ENCODE measurements at places on chromosomes 3 and 15. TPM values are rescaled to one million over a fixed set of nuclear protein-coding genes. Genes with fewer than 3 reads are reported as not detected.

The PPP1R14D gene
- total RNA-seq: not detected

The CD200 gene
- 67.0 TPM for total RNA-seq

The ROPN1 gene
- total RNA-seq: not detected

The PTH1R gene
- total RNA-seq: 0.34 TPM

The ARHGEF26 gene
- 19.3 TPM for total RNA-seq

The GRAMD1C gene
- 2.4 TPM for total RNA-seq

The HEG1 gene
- total RNA-seq: 33.8 TPM

The ZNF35 gene
- 24.5 TPM for total RNA-seq

The MYEF2 gene
- total RNA-seq: 110 TPM

The SPSB4 gene
- 35.1 TPM for total RNA-seq

The PCOLCE2 gene
- 6.3 TPM for total RNA-seq

The CCK gene
- not detected for total RNA-seq

The SHC4 gene
- 4.9 TPM for total RNA-seq

The ABHD17C gene
- total RNA-seq: 23.5 TPM

The VIPR1 gene
- total RNA-seq: not detected

The GOLGA8G gene
- total RNA-seq: not detected

The HHLA2 gene
- total RNA-seq: not detected

The TP63 gene
- total RNA-seq: not detected
